ENCODE measurements at places on chromosomes 2 and 18. TPM values are rescaled to one million over a fixed set of nuclear protein-coding genes. Genes with fewer than 3 reads are reported as not detected.
A peak's percentile ranks its signal among the peaks of the same experiment; 100 is the strongest.

COX7A2L gene
- 165 TPM for total RNA-seq

MARCHF4 gene
- total RNA-seq = 1.9 TPM

DNA sequence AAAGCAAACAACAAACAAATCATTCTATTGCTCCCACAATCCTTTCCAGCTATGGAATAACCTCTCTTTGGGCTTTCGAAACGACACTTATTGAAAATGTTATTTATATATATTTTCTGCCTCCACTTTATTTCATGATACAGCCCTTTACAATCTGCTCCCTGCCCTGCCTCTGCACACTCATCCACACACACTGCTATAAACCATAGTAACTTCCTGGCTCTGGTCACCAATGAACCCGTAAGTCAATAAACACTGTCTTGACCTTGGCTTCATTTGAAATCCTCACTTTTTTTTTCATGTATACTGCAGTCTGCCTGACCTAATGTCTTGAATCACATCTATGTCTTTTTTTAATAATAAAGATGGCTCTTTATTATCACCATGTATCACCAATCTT, 161.5 kb downstream of the SLC39A10 start:
- no peak for DNase-seq

DNA sequence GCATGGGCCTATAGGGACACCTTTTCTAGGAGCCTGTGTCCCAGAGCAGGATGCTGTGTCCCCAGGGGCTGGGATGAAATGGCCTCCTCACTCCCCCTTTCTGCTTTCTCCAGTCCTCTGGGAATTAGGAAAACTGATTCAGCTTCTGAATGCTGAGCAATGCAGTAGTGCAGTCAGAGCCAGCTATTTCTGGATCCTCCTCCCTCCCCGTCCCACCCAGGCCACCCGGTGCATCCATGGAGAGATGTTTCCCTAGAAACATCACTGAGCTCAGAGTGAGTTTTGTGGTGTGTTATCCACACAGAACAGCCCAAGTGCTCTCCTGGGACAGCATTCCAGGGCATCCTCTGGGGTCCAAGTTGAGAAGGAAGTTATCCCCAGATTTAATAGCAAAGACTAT, 125.5 kb downstream of the LOXHD1 start:
- DNase-seq = no peak

DNA sequence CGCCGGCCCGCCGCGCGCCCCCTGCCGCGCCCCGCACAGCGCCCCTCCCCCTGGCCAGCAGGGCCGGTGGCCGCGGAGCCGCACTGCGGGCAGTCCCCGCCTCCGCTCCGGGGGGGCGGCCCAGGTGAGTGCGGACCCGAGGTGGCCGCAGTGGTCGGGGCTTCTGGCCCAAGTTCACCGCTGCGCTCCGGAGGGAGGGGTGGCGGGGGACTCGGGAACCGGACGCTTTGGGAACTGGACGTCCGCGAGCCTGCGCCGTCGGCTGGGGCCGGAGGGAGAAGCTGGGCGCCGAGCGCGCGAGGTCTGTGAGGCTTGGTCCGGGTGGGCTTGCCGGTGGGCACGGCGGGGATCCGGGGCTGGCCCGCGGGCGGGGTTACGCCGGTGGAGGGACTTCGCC, 591 bp upstream of the LDLRAD4 start:
- peak; percentile 44 for DNase-seq

- no peak for DNase-seq
These were observed 60.4 kb downstream of the SH3YL1 start for GRCh38 chr2:203401-203800.

Measured in umbilical cord (tissue), 2 donors.